ENCODE measurements at places on chromosomes 4 and X. TPM values are rescaled to one million over a fixed set of nuclear protein-coding genes. Genes with fewer than 3 reads are reported as not detected.

DNA sequence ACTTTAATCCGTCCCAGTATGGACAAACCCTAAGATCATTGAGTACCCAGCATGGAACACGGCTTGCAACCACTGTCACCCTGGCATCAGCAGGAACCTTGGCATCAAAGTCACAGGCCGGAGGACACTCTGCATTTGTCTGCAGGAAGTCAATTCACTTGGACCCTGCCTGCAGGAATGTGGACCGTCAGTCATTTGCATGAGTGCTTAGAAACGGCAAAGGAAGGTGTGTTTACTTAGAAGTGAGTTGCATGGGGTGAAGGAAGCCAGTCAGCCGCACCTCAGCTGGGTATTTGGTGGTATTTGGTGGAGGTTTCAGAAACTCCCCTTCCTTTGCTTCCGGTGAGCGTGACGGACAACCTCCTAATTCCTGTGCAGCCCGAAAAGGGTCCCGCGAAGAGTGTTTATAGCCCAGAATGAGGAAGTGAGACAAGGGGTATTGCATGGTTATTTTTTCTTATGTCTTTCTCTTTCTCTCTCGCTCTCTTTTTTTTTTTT is 15.5 kb downstream of the P2RY8 start:
- H3K27me3 ChIP-seq, result no peaks in the 10 kb centered on the region
- H3K27ac ChIP-seq, result peak overlapping the region; percentile 82
- H3K4me3 ChIP-seq, result peak overlapping the region; percentile 72
- H3K36me3 ChIP-seq, result peaks cover 48% of the 10 kb centered on the region

- no peak overlapping the region for H3K27ac ChIP-seq
- H3K4me3 ChIP-seq, result no peak overlapping the region
- no peaks in the 10 kb centered on the region for H3K4me1 ChIP-seq
- no peak for DNase-seq
- no peaks in the 10 kb centered on the region for H3K36me3 ChIP-seq
- H3K27me3 ChIP-seq, result no peaks in the 10 kb centered on the region
These were observed 2.1 kb downstream of the C4orf54 start for GRCh38 chr4:99655308-99656081.

DNA sequence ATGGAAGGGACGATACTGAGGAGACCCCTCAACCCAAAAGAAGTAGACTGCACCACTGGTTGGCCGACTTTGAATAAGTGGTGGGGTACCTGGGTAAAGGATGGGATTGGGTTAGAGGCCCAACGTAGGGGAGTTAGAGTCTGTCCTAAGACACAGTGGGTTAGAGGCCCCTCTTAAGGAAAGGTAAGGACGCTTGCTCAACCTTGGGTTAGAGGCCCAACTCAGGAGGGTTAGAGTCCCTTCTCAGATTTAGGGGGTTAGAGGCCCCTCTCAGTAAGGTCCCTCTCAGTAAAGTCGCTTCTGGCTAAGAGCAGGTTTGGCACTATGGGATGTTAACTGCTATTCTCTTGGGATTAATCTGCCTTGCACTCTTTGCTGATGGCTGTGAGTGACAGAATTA is 81.3 kb downstream of the ACOX3 start:
- no peak overlapping the region for H3K27ac ChIP-seq
- H3K4me3 ChIP-seq, result no peak overlapping the region
- DNase-seq, result no peak
- no peaks in the 10 kb centered on the region for H3K27me3 ChIP-seq
- peaks cover 2% of the 10 kb centered on the region for H3K36me3 ChIP-seq

DNA sequence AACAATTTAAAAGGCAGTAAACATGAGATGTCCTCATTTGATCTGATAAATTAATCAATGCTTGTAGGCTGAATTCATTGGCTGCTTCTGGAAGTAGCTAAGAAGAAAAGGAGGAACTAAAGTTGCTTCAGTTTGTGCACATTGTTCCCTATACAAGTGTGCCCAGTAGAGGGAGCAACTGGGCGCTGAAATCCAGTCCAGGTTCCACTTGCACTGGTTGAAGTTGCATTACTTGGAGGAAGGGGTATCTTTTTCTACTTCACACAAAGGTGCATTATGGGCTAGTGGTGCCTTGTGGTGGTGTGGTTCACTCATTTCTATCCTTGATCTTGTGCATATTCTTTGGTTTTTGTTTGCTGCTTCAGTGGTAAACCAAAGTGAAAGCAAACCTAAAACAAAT is 67.9 kb upstream of the SOX3 start:
- no peaks in the 10 kb centered on the region for H3K27me3 ChIP-seq
- no peak overlapping the region for H3K27ac ChIP-seq
- DNase-seq, result peak; percentile 20
- H3K4me3 ChIP-seq, result no peak overlapping the region
- no peaks in the 10 kb centered on the region for H3K36me3 ChIP-seq

DNA sequence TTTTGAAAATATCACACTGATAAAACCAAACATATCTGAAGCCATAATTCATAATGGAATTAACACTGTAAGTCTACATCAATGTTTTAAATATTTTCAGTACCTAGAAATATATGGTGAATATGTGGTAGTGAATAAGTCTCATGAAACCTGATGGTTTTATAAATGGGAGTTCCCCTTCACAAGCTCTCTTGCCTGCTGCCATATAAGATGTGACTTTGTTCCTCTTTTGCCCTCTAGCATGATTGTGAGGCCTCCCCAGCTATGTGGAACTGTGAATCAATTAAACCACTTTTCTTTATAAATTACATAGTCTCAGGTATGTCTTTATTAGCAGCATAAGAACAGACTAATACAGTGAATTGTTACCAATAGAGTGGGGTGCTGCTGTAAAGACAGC is 536.8 kb upstream of the GALNT7 start:
- H3K27ac ChIP-seq, result no peak overlapping the region
- H3K4me1 ChIP-seq, result no peaks in the 10 kb centered on the region
- DNase-seq, result no peak
- no peak overlapping the region for H3K4me3 ChIP-seq
- no peaks in the 10 kb centered on the region for H3K27me3 ChIP-seq
- H3K36me3 ChIP-seq, result no peaks in the 10 kb centered on the region

DNA sequence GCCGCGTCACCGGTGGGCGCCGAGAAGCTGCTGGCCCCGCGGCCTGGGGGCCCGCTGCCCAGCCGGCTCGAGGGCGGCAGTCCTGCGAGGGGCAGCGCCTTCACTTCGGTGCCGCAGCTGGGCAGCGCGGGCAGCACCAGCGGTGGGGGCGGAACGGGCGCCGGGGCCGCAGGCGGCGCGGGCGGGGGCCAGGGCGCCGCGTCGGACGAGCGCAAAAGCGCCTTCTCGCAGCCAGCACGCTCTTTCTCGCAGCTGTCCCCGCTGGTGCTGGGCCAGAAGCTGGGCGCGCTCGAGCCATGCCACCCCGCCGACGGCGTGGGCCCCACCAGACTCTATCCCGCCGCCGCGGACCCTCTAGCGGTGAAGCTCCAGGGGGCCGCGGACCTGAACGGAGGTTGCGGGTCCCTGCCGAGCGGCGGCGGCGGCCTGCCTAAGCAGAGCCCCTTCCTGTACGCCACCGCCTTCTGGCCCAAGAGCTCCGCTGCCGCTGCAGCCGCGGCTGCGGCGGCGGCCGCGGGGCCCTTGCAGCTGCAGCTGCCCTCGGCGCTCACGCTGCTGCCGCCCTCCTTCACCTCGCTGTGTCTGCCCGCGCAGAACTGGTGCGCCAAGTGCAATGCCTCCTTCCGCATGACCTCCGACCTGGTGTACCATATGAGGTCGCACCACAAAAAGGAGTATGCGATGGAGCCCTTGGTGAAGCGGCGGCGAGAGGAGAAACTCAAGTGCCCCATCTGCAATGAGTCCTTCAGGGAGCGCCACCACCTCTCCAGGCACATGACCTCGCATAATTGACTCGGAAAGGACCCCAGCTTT is 5.6 kb downstream of the PRDM8 start:
- DNase-seq, result peak; percentile 72
- H3K27me3 ChIP-seq, result peaks cover 27% of the 10 kb centered on the region
- peaks cover 17% of the 10 kb centered on the region for H3K4me1 ChIP-seq
- H3K36me3 ChIP-seq, result peaks cover 14% of the 10 kb centered on the region

GRCh38 chr4:15197005-15197404 is 194.7 kb downstream of the CPEB2 start:
- no peaks in the 10 kb centered on the region for H3K27me3 ChIP-seq
- H3K4me1 ChIP-seq, result no peaks in the 10 kb centered on the region
- no peak for DNase-seq
- no peak overlapping the region for H3K27ac ChIP-seq
- no peaks in the 10 kb centered on the region for H3K36me3 ChIP-seq

DNA sequence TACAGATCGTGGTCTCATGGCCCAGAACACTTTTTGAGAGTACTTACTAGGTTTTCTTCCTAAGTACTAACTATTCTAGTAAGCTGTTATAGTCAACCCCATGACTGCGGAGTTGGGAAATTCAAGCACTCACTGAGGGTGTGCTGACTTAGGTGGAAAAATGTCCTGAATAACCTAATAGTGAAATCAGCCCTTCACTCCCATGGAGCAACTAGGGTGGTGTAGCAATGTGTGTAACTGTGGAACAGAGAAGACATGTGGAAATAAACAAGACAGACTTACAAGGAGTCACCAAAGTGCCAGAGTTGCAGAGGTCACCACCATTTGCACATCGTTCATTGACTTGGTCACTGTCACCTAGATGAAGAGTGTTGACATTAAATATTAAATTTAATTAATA is 12.1 kb upstream of the VSIG4 start:
- no peaks in the 10 kb centered on the region for H3K27me3 ChIP-seq
- H3K36me3 ChIP-seq, result peaks cover 5% of the 10 kb centered on the region
- H3K27ac ChIP-seq, result no peak overlapping the region
- DNase-seq, result no peak
- H3K4me1 ChIP-seq, result peaks cover 10% of the 10 kb centered on the region

CDS1 gene
- not detected for total RNA-seq

ITGB1BP2 gene
- total RNA-seq, result 5.4 TPM

CLGN gene
- total RNA-seq, result 0.11 TPM

DNA sequence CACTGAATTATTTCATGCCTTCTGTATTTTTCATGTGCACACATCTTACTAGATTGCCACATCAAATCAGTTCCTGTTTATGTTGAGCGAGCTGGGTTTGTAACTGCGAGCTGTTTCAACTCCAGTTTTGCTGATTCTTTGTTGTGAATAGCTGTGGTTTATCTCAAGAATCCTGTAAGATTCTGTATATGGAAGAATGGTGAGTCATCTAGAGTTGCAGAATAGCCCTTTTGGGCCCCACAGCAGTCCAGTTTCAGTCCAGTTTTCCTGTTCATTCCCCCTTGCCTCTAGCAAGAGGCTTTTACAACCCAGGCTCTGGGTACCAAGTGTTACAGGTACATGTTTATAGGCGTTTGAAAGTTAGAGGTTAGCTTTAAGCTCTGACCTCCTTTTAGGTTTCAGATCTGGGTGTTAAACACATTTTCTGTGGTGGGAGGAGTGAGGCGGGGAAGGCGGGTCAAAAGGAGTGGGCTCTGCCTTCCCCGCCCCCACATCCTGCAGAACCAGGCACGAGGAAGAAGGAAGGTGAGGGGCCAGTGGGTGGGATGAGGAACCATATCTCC is 32.7 kb downstream of the TBC1D14 start:
- DNase-seq, result peak; percentile 64
- H3K4me3 ChIP-seq, result peak overlapping the region; percentile 62
- peaks cover 50% of the 10 kb centered on the region for H3K4me1 ChIP-seq
- peak overlapping the region; percentile 88 for H3K27ac ChIP-seq
- H3K27me3 ChIP-seq, result no peaks in the 10 kb centered on the region

BGN gene
- not detected for total RNA-seq

DNA sequence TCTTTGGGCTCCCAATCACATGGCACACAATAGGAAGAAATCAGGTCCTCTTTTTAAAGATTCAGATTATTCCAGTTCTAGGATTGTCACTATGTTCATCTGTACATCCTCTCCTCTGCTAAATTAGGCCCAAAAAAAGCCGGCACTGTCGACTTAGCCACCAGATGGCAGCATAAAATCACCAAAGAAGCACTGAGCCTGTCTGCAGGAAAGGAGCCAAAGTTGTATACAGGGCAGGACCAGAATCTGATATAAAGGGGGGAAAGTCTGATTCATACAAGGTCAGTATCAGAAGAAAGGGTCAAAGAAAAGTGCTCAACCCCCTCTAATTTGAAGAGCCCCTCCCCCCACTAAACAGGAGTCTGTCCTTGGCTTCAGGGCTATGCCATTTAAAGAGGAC is 292.5 kb downstream of the CHIC1 start:
- no peaks in the 10 kb centered on the region for H3K27me3 ChIP-seq
- no peaks in the 10 kb centered on the region for H3K36me3 ChIP-seq
- H3K4me1 ChIP-seq, result no peaks in the 10 kb centered on the region
- H3K4me3 ChIP-seq, result no peak overlapping the region
- peak; percentile 66 for DNase-seq

GRCh38 chr4:76705472-76705871 is 192.5 kb downstream of the SOWAHB start:
- no peak overlapping the region for H3K27ac ChIP-seq
- no peaks in the 10 kb centered on the region for H3K4me1 ChIP-seq
- no peak overlapping the region for H3K4me3 ChIP-seq
- H3K27me3 ChIP-seq, result peaks cover 16% of the 10 kb centered on the region

DAPP1 gene
- total RNA-seq, result 17.5 TPM

DNA sequence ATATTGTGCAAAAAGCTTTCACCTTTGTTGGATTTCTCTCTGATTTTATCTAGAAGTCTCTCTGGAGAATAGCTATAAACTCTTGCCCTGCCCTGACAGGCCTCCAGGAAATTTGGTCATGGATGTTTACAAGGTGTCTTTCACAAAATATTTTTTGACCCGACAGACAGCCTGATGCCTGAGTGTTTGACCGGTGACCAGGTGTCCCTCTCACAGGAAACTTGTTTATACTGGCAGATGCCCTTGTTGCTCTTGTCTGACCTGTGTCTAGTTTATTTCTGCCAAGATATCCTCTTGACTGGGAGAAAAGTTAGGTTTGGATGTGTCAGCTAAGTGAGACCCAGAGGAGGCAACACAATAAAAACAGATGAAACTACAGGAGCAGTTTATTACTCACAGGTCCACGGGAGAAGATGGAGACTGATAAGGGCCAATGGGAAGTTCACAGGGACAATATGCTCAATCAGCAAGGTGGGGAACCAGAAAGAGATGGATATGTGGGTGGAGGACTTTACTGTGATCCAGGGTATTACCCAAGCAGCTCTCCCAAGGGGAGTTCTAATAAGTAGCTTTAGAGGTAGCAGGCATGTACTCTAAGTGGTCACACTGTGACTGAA is 243.3 kb downstream of the ARAP2 start:
- no peaks in the 10 kb centered on the region for H3K27me3 ChIP-seq
- H3K4me3 ChIP-seq, result no peak overlapping the region
- H3K27ac ChIP-seq, result no peak overlapping the region
- no peaks in the 10 kb centered on the region for H3K36me3 ChIP-seq
